Activated CD8-positive, alpha-beta memory T cell treated with anti-CD3 and anti-CD28 coated beads for 24 hours (primary cell): ENCODE measurements at places on chromosomes 5 and 9.

- no peak for DNase-seq
Measured at GRCh38 chr9:33791117-33791516, 4.2 kb upstream of the PRSS3 start.

GRCh38 chr5:57778501-57779091, 296.0 kb upstream of the ACTBL2 start:
- no peak for DNase-seq

GRCh38 chr9:72268961-72269360, 96.0 kb downstream of the ZFAND5 start:
- DNase-seq = no peak

GRCh38 chr9:1272488-1272887, 222.3 kb downstream of the DMRT2 start:
- no peak for DNase-seq

- DNase-seq = no peak
Measured at GRCh38 chr9:127129073-127129717, 6.8 kb upstream of the ANGPTL2 start.

DNA sequence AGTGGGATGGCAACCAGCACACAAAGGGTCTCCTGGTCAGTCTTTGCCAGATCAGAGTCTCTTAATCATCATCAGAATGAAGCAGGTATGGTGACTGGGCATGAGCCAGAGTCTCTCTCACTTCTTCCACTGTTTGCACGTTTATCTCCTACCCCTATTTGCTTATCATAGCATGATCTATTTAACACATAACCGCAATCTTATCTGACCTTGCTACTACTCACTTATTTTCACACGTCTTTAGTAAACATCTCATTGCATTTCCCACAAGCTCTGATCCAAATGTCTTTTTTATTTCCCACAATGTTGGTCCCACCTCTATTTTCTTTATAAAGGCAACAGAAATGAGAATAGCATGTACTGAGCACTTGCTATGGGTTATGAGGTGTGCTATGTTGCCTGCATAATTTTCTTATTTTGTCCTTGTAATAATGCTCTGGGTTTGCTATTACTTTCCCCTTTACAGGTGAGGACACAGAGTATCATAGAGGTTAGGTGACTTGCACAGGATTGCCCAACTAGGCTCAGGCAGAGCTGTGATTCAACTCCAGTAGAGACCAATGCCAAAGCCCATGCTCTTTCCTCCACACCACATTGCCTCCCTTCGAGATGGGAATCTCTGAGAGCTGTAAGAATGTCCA, 39.7 kb upstream of the IL7R start:
- no peak for DNase-seq

- DNase-seq = no peak
Measured at GRCh38 chr5:57324181-57324580, 150.3 kb downstream of the GPBP1 start.

DNA sequence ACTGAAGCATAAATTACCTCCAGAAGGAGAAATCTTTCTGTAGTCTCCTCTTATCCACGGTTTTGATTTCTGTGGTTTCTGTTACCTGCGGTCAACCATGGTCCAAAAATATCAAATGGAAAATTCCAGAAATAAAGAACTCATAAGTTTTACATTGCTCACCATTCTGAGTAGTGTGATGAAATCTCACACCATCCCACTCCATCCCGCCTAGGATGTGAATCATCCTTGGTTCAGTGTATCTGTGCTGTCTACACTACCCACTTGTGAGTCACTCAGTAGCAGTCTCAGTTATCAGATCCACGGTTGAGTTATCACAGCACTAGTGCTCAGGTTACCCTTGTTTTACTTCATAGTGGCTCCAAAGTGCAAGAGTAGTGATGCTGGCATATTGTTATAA, 371.2 kb downstream of the NFIB start:
- no peak for DNase-seq

GRCh38 chr9:17802249-17802857, 223.5 kb downstream of the SH3GL2 start:
- no peak for DNase-seq

GRCh38 chr5:59532979-59533729, 360.4 kb downstream of the PDE4D start:
- no peak for DNase-seq

DNA sequence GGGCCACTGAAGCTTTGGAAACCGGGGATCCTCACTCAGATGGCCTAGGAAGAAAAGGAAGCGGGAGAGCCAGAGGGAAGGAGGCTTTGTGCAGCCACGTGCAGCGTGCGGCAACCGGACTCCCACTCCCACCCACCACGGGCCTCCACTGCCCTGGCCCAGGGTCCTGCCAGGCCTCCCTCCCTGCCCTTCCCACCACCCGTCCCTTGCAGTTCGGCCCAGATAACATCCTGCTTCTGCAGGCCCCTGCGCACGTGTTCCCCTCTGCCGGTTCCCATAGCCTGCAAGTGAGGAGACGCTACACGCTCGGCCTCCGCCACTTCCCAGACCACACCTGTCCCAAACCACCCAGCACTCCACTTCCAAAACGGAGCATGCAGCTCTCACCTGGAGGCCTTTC, 4.3 kb upstream of the LHX3 start:
- no peak for DNase-seq

GRCh38 chr5:131532031-131532640, 102.9 kb downstream of the RAPGEF6 start:
- no peak for DNase-seq

DNA sequence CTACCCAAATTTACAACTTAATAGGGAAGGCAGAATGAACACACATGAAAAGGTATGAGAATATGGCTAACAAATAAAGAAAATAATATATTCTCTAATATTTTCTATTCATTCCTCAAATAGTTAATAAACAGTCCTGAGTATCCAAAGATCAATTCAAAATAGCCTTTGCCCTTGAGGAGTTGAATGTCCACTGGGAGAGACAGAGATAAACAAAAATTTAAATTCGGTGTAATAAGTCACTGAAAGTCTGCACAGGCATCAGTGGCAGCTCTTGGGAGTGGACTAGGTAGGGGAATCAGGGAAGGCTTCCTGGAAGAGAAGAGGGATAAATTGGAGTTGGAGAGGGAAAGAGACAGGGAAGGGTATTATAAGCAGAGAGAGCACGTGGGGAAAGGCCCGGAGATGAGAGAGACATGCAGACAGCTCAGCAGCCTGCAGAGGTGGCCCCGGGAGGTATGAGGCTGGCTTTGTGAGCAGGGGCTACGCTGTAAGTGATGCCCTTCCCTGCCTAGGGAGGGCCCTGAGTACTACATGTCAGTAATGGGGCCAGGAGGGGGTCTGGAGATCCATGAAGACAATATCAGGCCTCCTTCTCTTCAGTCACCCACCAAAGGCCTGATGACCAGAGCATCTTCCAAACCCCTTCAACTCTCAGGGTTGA, 137.1 kb downstream of the PDE8B start:
- no peak for DNase-seq

GRCh38 chr5:79827159-79827629, 137.6 kb downstream of the CMYA5 start:
- no peak for DNase-seq
